ENCODE measurements at places on chromosomes 13 and 19.

DNA sequence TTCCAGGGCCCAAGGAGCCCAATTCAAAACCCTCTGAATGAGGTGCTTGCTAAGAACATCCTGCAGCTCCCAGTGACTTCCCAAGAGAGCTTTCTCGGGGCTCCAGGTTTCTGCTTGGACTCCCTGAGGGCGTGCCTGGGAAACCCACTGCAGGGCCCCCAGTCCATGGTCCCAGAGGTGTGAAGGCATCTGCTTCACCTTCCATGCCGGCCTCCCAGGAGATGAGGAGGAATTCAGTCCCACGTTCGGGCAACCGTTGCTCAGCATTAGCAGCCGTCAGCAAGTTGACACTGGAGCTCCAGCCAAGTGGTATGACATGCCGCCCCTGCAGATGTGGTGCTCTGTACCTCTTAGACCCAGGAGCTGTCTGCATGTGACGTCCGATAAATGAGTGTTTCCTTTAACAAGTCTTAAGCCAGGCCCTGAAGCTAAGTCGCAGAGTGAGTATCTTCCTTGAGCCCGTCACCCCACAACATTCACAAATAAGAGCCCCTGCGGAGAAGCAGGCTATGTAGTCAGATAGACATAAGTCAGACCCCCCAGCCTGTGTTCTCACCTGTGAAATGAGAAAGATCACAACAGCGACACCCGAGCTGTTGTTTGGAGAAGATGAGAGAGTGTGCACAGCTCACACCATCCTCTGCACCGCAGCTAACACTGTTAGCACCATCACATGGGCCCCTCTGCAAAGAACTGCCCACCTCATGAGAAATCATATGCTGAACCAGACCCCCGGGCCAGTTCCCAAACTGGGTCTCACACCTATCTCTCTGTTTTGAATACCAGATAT is 150.3 kb downstream of the KATNAL1 start:
- DNase-seq, result no peak

DNA sequence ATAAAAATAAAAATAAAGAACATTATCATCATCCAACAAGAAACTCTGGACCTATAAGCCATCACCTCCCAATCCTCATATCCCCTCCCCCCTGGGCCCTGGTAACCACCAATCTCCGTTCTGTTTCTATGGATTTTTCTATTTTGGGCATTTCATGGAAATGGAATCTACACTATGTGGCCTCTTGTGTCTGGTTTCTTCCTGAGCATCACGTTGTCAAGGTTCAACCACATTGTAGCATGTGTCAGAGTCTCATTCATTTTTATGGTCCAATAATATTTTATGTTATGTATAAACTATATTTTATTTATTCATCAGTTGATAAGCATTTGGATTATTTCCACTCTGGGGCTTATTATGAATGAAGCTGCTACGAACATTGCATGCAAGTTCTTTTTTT is 26.9 kb downstream of the SULT2B1 start:
- DNase-seq, result no peak

DNA sequence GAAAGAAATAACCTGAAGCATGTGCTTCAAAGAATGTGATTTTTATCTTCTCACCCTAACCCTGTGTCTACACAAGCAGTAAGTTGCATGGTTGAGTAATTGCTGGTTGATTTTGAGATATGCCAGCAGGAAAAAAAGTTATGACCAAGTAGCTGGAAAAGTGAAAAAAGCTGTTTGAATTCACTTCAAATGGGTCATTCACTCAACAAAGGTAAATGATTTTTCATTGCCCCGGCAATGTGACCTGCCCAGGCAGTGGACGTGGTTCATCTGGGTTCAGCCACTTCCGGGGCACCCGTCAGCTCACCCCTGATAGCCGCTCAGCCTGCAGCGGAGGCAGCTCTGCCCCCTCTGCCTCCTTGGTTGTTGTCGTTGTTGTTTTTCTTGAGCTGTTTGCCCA is 18.5 kb downstream of the TNFRSF19 start:
- DNase-seq, result no peak

DNA sequence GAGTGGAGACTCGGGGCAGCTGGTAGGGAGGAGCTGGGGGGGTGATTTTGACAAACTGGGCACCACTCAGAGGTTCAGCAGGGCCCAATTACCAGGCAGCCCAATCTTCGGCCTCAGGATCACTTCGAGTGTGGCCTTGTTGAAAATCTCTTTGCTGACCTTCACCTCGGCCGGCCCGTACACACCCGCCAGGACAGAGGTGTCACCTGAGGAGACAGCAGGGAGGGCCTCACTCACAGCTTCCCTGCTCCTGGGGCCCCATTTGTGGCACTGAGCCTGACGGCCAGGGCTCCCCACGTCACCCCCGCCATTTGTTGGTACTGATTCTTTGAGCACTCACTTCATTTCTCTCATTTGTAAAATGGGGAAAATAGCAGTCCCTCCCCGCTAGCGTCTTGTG is 4.4 kb downstream of the EXOSC5 start:
- no peak for DNase-seq

DNA sequence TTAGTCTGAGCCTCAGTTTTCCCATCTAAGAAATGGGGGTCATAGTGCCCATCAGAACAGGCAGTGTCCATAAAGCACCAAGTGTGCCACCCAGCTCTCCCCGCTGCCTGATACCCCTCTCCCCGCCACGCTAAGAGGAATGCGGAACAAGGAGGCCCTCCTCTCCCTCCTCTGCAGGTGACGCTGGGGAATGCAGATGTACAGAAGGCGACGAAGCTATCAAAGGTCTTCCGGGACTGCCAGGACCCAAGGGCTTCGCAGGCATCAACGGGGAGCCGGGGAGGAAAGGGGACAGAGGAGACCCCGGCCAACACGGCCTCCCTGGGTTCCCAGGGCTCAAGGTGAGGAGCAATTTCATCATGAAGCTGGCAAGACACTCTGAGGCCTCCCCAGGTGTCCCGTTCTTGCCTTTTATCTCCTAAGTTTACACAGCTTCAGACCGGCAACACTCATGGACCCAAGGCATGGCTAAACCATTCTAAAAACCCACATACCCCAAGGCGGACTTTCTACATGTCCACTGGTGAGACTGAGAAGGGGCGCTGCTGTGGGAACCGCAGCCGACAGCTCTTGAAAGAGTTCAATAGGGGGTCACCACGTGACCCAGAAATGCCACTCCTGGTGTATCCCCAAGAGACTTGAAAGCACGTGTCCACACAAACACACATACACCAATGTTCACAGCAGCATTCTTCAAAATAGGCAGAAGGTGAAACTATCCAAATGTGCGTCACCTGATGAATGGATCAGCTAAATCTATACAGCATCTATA is 102.7 kb downstream of the RAB20 start:
- DNase-seq, result no peak

DNA sequence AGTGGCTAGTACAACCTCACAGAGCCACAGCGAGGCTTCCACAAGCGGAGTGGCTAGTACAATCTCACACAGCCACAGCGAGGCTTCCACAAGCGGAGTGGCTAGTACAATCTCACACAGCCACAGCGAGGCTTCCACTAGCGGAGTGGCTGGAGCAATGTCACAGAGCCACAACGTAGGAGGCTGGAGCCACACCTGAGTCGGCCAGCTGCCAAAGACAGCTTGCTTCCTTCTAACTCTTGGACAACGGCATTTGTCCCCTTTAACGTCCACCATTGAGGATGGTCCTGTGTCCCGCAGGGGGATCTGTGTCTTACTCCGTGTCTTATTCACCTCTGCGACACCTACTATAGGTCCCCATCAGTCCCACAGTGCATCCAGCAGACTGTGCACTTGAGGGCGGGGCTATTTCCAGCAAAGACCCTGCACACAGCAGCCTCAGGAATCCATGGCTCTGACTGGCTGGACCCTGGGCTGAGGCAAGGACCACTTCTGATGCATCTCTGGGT is 3.7 kb downstream of the ZNF787 start:
- DNase-seq, result no peak

DNA sequence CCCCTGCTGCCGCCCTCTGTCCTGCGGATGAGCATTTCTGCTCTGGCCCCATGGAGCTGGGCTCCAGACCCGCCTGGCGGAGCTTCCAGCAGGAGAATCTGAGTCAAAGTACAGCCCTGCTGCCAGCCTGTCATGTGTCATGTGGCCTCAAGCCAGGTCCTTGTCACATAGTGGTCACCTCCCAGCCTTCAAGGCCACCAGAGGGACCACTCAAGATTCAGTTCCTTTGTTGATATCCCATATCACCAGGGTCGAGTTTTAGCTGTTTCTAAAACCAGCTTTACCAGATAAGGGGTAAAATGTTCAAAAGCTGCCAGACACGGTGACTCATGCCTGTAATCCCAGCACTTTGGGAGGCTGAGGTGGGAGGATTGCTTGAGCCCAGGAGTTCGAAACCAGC is 13.4 kb downstream of the THOP1 start:
- DNase-seq, result no peak

GRCh38 chr19:18416778-18417249 is 2.4 kb upstream of the SSBP4 start:
- DNase-seq, result peak; percentile 97

Measured in common myeloid progenitor, CD34-positive (primary cell).